ENCODE measurements at places on chromosomes 2 and 18.
A peak's percentile ranks its signal among the peaks of the same experiment; 100 is the strongest.

GRCh38 chr2:207041786-207042554 is 102.7 kb downstream of the CPO start:
- no peak for DNase-seq

- DNase-seq: no peak
Measured at GRCh38 chr2:213290501-213290900, 6.2 kb downstream of the SPAG16 start.

DNA sequence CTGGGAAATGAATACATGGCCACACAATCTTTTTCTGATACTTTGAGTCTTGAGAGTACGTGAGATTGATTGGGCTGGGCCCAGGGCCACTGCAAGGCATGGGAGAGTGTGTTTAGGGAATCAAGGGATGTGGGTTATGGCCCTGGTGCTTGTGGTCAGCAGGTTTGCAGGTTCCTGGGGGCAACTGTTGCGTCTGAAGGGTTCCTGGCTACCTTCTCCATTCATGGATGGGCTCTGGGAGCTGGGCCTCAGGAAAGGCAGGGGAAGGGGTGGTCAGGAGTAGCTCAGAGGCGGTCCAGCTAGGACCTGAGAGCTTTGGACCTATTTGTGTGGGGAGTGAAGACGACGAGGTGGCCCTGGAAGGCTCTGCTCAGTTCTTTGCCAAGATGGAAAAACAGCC is 8.4 kb upstream of the ZAP70 start:
- no peak for DNase-seq

DNA sequence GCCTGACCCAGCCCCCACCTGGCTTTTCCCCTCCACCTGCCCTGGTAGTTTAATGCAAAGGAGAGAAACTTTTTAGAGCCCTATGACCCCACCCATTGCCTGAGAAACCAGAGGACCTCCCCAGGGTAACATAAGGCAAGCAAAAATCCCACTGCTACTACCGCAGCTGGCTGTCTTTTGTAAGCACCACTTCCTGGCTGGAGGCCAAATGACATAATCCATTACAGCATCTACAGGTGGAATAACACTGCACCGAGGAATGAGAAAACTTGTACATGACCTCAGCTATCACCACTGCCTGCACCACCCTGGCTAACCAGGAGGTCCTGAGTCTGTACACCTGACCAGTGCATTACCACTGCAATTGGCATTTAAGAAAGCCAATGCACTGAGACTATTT is 149.6 kb upstream of the GALNT5 start:
- no peak for DNase-seq

DNA sequence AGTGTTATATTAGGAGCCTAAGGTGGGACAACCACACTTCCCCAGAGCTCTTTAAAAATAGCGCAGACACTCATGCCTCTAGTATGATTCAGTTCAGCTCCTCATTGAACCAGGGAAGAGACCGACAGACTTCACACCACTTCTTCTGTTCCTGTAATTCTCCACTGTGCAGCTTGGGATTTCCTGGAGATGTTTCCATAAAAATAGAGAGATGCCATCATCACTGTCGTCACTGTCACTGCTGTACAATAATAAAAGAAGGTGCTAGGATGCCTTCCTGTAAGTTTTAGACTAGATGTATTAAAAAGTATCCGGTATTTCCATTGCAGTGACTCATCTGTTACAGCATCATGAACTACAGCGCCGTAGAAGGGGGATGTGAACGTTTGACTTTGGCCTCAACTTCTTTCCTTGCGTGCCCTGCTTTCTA is 110.9 kb downstream of the FAM210A start:
- DNase-seq: no peak

GRCh38 chr2:64157792-64158191 is 13.6 kb upstream of the PELI1 start:
- no peak for DNase-seq

GRCh38 chr2:27322301-27322765 is 564 bp downstream of the MPV17 start:
- DNase-seq: peak; percentile 36

GRCh38 chr2:13745330-13745729 is 887.2 kb upstream of the LRATD1 start:
- peak; percentile 3 for DNase-seq

- no peak for DNase-seq
Measured at GRCh38 chr2:56109994-56110393, 73.8 kb upstream of the CCDC85A start.

DNA sequence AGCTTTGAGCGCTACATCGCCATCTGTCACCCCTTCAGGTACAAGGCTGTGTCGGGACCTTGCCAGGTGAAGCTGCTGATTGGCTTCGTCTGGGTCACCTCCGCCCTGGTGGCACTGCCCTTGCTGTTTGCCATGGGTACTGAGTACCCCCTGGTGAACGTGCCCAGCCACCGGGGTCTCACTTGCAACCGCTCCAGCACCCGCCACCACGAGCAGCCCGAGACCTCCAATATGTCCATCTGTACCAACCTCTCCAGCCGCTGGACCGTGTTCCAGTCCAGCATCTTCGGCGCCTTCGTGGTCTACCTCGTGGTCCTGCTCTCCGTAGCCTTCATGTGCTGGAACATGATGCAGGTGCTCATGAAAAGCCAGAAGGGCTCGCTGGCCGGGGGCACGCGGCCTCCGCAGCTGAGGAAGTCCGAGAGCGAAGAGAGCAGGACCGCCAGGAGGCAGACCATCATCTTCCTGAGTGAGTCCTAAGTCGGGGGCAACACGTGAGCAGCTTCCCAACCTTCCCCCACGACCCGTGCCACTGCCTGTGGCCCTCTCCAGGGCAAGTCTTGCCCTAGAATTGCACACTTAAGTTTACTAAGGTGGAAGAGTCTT is 928 bp downstream of the GPR39 start:
- no peak for DNase-seq

GRCh38 chr2:60643747-60644146 is 90.3 kb upstream of the BCL11A start:
- DNase-seq: no peak

DNA sequence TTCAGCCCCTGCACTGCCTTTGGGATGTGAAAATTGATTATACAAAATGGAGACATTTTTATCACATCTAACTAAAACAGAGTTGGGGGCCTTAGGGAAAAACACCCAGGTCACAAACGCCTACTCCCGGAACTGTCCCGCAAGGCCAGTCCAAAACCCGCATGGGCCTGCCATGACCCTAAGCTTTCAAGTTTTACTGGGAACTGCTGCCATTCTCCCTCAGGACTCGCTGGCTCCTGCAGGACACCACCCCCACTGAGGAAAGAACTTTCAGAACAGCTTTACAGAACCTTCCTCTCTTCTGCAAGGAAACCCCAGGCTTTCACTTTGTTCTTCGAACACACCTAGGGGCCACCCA is 320.4 kb upstream of the HS6ST1 start:
- no peak for DNase-seq

DNA sequence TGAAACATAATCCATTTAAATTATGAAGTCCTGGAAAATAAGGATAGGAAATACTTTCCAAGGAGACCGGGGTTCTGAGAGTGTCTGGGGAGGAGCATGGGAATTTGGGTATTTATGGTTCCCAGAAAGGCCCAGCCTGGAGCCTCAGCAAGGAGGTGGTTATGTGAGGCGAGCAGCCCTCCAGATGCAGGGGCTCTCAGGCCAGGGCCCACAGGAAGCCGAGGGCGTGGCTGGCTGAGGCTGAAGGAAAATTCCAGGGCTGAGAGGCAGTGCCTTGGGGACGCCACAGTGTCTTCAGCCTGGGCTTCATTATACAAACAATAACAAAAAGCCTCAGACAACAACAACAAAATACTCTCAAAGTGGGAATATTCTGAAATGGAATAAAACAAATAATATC is 86.9 kb upstream of the SERPINE2 start:
- DNase-seq: no peak

- DNase-seq: no peak
Measured at GRCh38 chr2:29614295-29614830, 307.0 kb downstream of the ALK start.

DNA sequence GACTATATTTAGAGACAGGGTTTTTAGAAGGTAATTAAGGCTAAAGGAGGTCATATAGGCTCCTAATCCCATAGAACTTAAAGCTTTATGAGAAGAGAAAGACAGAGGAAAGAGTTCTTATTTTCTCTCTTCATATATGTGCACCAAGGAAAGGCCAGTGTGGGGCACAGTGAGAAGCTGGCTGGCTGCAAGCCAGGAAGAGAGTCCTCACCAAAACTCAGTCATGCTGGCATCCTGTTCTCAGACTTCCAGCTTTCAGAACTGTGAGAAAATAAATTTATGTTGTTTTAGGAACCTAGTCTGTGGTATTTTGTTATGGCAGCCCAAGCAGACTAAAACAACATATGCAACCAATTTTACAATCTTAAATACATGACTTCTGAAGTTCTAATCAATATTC is 31.5 kb upstream of the ATIC start:
- no peak for DNase-seq

DNA sequence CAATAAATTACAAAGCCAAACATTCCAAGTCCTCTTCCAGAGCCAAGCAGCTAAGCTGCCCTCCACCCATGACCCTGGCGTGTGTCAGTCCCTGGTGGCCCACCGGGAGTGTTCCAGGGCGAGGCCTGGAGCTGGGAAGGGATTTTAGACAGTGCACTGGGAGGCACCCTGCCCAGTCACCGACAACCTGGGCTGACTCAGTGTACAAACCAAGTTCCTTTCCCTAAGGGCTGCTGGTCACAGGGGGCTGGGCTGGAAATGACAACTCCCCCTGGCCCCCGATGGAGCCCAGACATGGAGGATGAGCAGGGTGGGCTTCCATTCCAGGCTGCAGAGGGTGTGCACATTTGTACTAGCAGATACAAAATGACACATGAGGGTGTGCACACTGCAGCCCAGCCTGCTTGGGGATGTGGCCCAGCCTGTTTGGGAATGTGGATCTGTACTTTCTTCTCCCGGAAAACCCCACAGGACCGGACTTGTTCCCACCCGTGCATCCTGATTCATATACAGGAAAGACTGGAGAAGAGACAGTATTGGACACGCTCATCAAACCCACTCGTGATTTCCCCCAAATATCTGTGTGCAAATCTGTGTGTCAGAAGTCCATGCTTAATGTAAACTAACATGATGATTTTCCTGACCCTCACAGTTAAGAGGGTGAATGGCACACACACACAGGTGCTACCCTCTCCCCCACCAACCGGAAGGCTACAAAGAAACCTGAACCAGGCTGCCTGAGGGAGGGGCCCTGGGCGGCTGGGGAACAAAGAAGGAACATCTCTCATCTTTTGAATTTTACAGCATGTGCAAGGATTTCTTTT is 58.9 kb downstream of the NDUFA10 start:
- no peak for DNase-seq

- no peak for DNase-seq
Measured at GRCh38 chr18:37393945-37394609, 171.5 kb downstream of the CELF4 start.

- DNase-seq: peak; percentile 78
Measured at GRCh38 chr2:48508461-48509124, 21.4 kb upstream of the STON1 start.

GRCh38 chr2:237341872-237342271 is 72.1 kb downstream of the COL6A3 start:
- DNase-seq: no peak

DNA sequence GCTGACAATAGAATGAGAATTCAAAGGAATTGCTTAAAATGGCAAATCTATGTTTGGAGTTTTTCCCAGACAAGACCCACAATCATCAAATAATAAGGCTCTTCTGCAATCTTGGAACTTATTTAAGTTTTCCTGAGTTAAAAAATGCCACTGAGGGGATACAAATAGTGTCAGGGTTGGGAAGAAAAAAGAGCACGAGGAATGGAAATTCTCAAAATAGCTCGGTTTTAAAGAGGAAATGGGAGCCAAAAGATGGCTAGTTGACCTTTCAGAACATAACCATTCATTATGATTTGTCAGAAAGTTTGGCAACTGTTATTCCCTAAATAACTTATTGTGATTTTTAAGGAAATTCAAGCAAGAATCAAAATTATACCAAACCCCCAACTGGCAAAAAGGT is 127.7 kb downstream of the RAPGEF4 start:
- DNase-seq: no peak

DNA sequence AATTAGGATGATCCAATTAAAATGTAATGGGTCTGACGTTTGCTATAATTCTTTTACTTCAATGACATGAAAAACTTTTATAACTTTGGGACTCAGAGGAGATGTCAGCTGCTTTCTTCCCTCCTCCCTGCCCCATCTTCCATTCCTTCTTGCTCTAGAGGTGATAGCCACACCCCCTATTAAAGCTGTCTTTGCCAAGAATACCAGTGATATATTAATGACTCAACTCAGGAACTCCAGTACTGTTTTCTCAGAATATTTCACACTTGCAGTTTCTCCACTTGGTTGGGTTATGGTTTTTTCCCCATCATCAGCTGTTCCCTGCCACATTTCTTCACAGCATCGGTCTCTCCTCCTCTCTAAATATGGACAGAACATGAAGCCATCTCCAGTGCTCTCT is 184.0 kb downstream of the KCNE4 start:
- DNase-seq: no peak

GRCh38 chr2:120346026-120346666 is at the start of gene INHBB:
Gene INHBB, plus strand, starts transcription at chr2:120346136. Its CDS starts 53 bp downstream, at chr2:120346189.
- no peak for DNase-seq

GRCh38 chr18:78611869-78612268 is 367.7 kb upstream of the SALL3 start:
- DNase-seq: no peak

GRCh38 chr2:98859323-98859722 is 76.7 kb downstream of the CRACDL start:
- no peak for DNase-seq

- no peak for DNase-seq
Measured at GRCh38 chr2:15142069-15142689, 419.0 kb downstream of the NBAS start.

DNA sequence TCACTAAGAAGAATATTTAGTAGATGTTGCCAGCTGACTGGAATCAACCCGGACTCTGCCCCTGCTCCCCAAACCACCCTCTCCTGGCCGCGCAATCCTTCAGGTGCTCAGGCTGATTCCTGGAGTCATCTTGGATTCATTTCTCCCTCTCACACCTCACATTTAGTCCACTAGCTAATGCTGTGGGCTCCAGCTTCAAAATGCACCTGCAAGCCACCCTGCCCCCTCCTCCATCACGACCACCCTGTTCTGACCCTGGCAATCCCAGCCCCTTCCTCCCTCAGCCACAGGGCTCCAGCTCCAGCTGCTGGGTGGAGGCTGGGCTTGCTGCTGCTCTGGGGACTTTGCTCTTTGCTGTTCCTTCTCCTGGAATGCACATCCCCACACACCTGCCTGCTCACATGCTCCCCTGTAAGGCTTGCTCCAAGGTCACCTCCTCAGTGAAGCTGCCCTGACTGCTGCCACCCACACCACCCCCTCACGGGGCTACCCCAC is 61.3 kb upstream of the SH3RF3 start:
- no peak for DNase-seq

GRCh38 chr2:190780594-190780993 is 100.0 kb upstream of the GLS start:
- no peak for DNase-seq

DNA sequence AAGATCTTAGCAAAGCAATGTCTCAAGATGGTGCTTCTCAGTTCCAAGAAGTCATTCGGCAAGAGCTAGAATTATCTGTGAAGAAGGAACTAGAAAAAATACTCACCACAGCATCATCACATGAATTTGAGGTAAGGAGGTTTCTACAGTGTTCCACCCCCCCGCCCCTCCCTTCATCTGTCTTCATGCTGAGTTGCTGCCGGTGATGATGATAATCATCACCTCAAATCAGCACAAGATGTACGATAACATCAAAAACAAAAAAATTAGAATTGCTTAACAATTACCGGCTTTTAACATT is 14.6 kb downstream of the UGP2 start:
- peak; percentile 67 for DNase-seq
